ENCODE measurements at places on chromosomes 3 and 15. TPM values are rescaled to one million over a fixed set of nuclear protein-coding genes. Genes with fewer than 3 reads are reported as not detected.

The FBXW12 gene
- total RNA-seq, result not detected

The CCR9 gene
- total RNA-seq, result 8.1 TPM

The PLAAT1 gene
- total RNA-seq, result not detected

The CCK gene
- total RNA-seq, result not detected

The PLSCR5 gene
- not detected for total RNA-seq

The KBTBD13 gene
- total RNA-seq, result not detected

The RCN2 gene
- total RNA-seq, result 22.4 TPM

The PYGO1 gene
- not detected for total RNA-seq

The ETFA gene
- total RNA-seq, result 53.9 TPM

The ACKR2 gene
- total RNA-seq, result 1.0 TPM

The C3orf62 gene
- 12.4 TPM for total RNA-seq

The TRH gene
- not detected for total RNA-seq

The SLC12A1 gene
- total RNA-seq, result not detected

The ZMAT3 gene
- total RNA-seq, result 19.3 TPM

The ZNF774 gene
- total RNA-seq, result 0.72 TPM

The ACSBG1 gene
- total RNA-seq, result not detected

The PGBD4 gene
- total RNA-seq, result 4.0 TPM

The PTH1R gene
- total RNA-seq, result not detected

The ECE2 gene
- total RNA-seq, result not detected

The RTP2 gene
- not detected for total RNA-seq

The SLC27A2 gene
- total RNA-seq, result 1.1 TPM

The NDN gene
- total RNA-seq, result 0.16 TPM
